ENCODE measurements at places on chromosomes 3 and 15.

GRCh38 chr15:77597804-77598453 is 34.8 kb downstream of the LINGO1 start:
- no peak for DNase-seq

DNA sequence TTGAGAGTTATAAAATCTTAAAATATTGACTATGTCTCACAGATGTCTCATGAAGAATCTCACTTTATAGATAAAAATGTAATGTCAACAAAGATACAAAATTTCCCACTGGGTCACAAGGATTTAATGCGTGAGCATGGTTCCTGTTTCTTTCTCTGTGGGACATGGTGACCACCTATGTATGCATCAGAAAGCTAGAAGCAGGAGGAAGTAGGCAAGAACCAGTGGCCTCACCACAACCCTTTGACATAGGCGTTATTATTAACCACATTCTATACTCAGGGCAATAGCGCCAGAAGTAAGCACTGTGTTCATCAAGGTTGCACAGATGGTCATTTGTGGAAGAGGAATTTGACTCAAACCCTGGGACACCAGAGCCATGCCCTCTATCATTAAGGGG is 11.7 kb upstream of the ADAMTS17 start:
- DNase-seq, result no peak

DNA sequence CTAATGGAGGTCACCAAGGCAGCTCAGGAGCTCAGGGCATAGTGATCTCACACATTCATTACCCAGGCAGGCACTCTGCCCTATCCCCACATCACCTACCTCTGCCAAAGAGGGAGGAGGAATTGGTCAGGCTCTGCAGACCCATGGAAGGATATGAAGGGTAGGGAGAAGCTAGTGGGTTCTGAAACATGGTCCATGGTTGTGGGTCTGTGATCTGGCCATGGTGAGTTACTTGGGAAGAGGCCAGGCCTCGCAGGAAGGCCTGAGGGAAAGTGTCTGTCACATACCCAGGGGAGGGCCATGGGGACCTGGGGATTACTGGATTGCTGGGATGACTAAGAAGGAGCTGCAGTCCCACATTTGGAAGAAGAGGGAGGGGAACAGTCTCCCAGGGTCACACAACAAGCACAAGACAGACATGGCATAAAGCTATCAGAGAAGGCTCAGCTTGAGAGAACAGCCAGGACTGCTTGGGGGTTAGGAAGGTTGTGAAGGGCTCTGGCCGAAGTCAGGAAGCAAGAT is 1.4 kb upstream of the PRSS50 start:
- DNase-seq, result no peak

- DNase-seq, result no peak
Measured at GRCh38 chr3:11235385-11235784, 36.8 kb upstream of the ATG7 start.

DNA sequence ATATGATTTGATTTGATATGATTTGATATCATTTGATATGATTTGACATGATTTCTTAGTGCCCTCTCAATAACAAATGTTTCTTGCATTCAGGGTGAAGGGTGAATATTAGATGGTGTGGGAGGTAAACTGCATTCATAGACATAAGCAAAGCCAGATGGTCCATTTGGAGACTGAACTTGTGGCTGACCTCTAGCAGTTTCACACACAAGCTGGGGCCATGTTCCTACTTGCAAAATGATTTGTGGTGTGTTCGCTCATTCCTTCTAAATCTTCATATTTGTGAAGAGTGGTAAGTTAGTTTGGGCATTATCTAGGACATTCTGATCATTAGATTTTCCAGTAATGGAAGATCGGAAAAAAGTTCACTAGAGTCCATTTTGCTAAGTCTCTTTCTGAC is 40.5 kb upstream of the CCR4 start:
- DNase-seq, result no peak

- no peak for DNase-seq
Measured at GRCh38 chr3:172444821-172445220, 3.4 kb downstream of the GHSR start.

DNA sequence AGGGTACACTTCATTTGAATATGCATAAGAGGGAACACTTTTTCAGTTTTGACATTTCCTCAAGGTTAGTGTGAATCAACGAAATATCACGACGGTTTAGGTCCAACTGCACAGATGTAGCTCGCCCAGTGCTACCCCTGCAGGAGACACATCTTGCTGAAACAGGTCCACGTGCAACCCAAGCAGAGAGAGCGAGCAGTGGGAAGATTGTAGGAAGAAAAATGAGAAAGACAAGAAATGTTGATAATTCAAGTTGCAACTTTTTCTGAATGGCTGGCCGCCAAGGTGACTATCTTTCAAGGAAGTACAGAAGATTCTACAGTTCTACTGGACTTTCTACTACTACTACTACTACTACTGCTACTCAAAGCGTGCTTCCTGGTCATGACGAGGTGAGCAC is 231.7 kb downstream of the PDZRN3 start:
- DNase-seq, result no peak

- DNase-seq, result no peak
Measured at GRCh38 chr15:100947760-100948429, 28.7 kb downstream of the LRRK1 start.

- no peak for DNase-seq
Measured at GRCh38 chr15:101139986-101140696, 111.7 kb downstream of the CHSY1 start.

DNA sequence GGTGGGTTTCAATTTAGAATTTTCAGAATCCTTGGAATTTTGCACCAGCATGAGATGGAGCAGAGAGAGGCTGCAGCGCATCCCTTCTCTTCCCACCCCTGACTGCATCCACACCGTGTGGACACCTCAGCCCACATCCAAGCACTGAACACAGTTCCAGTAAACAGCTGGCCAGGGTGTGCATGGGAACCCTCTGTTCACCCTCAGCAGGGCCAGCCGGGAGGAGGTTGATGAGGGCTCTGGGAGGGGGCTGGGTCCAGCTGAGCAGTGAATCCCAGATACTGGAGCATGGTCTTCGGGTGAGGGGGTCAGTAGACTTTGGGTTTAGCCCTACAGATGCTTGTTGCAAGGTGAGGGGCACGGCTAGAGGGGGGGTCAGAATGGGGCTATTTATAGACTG is 85.8 kb downstream of the RPLP1 start:
- DNase-seq, result no peak

GRCh38 chr3:32842531-32842931 is 24.7 kb downstream of the TRIM71 start:
- no peak for DNase-seq

DNA sequence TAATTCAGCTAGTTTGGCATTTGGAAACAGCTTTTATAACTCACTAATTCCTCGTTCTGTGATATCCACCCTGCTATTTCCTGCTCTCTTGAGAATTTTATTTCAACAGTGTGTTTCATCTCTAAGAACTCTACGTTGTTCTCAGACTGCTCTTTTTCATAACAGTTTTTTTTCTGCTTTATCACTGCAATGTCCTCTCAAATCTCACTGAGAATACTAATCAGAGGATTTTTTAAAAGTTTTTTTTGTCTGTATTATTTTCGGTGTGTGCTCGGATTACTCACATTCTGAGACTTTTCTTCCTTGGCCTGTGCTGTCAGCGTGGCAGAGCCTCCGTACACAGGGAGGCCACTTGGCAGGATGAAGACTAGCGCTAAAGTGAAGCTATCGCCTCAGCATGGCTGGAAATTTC is 59.4 kb upstream of the NEO1 start:
- DNase-seq, result no peak

- no peak for DNase-seq
Measured at GRCh38 chr15:55589287-55589686, 1.1 kb upstream of the PYGO1 start.

DNA sequence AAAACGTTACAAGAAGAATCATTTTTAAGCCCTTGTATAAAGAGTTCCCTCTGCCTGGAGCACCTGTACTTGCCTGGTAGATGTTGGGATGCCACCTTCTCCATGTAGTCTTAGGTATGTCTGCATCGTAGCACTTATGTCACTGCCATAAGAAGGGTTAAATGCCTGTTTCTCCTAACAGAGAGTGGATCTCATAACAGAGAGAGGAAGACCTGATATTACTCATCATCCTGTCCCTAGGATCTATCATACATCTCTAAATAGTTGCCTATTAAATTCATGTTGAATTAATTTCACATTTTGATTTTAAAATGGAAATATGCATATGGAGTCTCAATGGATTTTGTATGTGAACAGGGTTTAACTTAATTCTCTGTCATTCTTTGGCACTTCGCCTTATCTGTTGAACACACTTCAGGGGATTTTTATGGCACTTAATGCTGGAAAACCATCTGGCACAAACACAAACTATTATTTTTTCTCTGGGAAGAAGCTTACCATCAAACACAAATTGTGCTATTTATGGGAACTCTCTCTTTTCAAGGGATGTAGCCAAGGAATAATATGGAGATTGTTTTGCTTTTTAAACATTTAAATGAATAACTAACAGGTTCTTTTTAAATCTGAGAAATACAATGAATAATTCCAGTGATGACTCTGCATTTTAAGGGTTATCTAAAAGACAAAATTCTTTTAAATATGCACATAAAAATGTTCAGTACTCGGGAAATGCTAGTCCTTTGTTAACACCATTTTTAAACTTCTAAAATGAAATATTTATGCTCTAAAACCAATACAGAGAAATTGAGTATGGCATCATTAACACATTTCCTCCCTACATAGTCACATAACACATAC is 230.7 kb downstream of the ZNF385D start:
- no peak for DNase-seq

DNA sequence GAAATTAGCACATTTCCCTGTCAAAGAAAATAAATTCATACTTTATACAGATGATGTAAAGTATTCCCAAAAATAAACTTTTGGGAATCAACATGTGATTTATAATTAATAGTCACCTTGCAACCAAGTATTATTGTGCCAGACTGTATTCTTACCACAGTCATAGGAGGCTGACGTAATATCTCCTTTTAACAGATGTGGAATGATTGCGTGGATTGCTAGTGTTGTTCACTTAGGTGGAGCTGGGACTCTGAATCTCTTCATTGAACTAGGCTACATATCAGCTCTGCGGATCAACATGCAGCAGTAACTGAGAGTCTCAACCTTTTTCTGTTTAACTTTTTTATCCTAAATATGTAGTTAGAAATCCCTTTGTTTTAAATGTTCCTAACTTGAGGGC is 37.2 kb downstream of the PXK start:
- DNase-seq, result no peak

GRCh38 chr15:25173241-25174028 is 218.6 kb downstream of the SNRPN start:
- DNase-seq, result no peak

DNA sequence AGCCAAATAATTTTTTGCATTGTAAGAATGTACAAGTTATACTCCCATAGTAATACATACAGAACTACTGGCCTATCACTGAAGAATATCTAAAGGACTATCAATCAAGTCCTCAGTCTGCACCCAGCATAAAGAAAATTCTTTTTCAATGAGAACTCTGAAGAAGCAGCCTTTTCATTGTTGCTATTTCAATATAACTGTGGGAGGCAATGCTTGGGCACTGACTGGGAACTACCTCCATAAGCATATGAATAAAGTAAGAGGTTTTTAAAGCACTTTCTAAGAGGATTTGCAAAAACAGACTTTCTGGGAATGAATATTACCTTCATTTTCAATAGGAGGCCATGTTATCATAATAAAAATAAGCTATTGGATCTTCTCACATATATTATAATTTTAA is 24.6 kb upstream of the NECTIN3 start:
- no peak for DNase-seq

DNA sequence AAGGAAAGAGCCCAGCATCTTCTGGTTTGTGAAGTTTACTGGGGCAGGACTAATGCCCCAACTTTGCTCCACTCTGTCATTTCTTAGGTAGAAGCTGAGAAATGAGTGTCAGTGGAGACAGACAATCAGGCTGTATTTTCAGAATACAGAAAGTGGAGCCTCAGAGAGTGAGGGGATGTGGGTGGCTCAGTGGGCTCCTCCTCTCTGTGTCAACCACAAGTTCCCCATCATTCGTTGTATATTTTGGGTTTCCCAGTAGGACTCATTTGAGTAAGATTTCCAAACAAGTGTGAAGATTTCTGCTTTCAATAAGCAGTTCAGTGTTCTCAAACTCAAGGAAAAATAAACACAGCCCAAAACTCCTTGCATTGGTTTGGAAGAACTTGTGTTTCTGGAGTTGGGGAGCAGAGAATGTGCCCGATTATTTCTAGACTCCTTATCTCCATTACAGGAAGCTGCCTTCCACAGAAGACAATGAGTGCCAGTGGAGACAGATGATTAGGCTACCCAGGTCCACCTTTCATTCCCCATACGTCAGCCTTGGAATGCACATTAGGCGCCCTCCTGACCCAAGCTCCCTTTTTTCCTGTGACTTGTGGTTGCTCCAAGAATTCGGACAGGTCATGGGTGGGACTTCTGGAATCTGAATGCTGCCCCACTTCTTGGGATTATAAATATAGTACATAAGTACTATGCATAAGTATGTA is 792.1 kb upstream of the LMCD1 start:
- no peak for DNase-seq

- no peak for DNase-seq
Measured at GRCh38 chr3:122305818-122306621, 19.0 kb upstream of the CSTA start.

- DNase-seq, result no peak
Measured at GRCh38 chr3:9912294-9912935, 4.5 kb upstream of the IL17RC start.

DNA sequence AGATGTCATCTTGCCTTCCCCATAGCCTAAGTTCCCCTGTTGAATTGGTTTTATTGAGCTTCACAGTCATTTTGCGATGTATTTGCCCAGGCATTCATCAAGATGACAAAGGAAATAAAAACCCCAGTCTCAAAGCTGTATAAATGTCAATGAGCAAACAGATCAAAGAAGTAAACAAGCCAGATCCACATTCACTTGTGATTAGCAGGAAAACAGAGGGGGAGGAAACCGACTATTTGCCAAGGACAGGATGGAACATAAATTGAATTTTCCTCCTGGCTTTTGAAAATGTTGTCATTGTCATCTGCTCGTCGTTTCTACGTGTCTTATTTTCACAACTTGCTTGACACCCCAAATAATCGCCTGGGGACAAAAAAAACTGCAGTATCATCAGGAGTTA is 83.5 kb downstream of the SV2B start:
- no peak for DNase-seq

DNA sequence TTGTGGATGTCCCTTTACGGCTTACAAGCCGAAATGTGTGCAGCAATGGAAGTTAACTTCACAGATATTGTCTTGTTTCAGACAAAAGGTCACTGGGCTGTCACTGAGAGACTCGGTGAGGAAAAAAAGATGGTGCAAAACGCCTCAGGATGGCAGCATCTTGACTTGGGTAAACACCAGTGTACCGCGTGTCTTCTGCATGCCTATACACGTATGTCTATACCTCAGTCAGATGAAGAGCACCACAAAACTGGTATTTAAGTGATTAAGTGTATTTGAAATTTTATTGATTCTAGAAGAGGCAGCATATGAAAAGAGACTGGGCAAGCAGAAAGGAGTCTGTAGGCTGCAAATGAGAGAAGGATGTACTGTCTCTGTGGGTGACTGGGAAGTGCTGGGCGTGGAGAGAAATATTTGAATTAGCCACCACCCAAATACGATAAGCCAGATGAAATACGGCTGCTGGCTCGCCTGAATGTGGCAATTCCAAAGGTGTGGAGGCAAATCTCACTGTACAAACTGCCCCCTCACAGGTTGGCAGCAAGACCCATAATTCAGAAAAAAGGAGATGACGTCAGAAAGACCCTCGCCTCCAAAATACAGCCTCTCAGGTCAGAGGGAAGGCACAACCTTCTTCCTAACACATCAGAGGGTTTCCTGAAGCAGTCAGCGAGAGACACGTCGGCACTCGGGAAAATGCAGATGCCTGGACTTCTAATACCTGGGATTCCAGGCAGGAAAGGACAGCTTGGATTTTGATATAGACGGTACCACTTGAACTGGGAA is 53.4 kb upstream of the NEO1 start:
- no peak for DNase-seq

- DNase-seq, result no peak
Measured at GRCh38 chr15:50229336-50229735, 36.2 kb downstream of the HDC start.
